Activated naive CD4-positive, alpha-beta T cell treated with anti-CD3 and anti-CD28 coated beads for 36 hours (primary cell): ENCODE measurements at places on chromosomes 2 and 18. TPM values are rescaled to one million over a fixed set of nuclear protein-coding genes. Genes with fewer than 3 reads are reported as not detected.

DNA sequence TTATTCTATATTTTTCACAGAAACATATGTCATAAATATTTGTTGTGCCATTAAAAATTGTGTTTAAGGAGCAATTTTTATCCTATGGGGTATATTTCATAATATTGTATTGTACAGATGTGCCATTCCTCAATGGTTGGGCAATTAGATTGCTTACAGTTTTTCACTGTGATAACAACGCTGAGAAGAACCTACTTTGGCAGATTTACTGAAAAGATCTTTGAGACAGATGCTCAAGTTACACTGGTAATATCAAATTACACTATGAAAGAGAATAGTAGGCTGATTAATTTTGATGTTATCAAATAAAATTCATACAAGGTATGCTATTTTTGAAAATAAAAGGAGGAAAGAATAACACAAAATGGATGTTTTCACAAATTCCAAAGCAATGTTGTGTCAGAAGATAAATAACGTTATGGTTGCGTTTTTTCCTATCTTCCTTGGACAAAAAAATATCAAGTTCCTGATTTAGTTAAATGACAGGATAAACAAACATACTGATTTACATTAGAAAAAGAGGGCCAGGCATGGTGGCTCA lies 335.1 kb upstream of the ZNF521 start:
- H3K36me3 ChIP-seq, result no peaks in the 10 kb centered on the region
- H3K4me1 ChIP-seq, result no peaks in the 10 kb centered on the region
- no peak overlapping the region for H3K4me3 ChIP-seq
- peaks cover 3% of the 10 kb centered on the region for H3K27me3 ChIP-seq

DNA sequence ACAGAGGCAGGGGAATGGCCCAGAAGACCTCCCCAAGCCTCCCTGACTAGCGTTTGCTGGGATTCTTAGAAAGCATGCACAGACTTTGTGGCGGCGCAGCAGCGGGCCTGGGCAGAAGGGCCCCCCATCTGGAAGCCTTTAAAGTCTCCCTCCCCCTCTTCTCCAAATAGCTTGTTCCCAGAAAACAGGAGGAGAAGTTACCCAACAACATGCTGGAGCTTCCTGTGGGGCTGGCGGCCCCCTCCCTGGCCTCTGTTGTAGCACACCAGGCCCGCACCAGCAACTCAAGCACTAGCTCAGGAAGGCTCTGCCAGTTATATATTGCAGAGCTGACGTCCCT lies 334.8 kb downstream of the DYSF start:
- H3K4me1 ChIP-seq, result no peaks in the 10 kb centered on the region
- H3K36me3 ChIP-seq, result no peaks in the 10 kb centered on the region
- no peak overlapping the region for H3K4me3 ChIP-seq
- no peak for DNase-seq
- H3K27ac ChIP-seq, result no peak overlapping the region

- no peak for DNase-seq
- H3K27ac ChIP-seq, result no peak overlapping the region
- H3K36me3 ChIP-seq, result no peaks in the 10 kb centered on the region
- no peaks in the 10 kb centered on the region for H3K4me1 ChIP-seq
- H3K27me3 ChIP-seq, result no peaks in the 10 kb centered on the region
These were observed 109.0 kb upstream of the MSH2 start for GRCh38 chr2:47293976-47294375.

The CFAP53 gene
- 0.43 TPM for total RNA-seq

DNA sequence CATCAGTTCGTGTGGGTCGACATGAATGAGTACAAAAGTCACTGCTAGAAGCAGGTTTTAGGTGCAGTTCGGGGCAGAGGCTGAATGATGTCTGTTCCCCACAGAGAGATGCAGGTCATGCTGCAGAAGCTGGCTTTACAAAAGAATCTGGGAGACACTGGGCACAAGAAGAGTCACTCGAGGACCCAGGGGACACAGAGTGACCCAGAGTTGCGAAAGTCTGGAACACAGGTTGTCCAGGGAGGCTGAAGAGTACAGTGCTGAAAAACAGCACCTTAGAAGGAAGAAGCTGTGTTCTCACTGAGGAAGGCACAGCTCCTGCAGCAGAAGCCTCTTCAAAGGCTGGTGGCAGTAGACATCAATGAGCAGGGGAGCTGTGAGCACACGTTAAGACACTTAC lies 14.8 kb downstream of the CACNB4 start:
- no peak overlapping the region for H3K4me3 ChIP-seq
- no peaks in the 10 kb centered on the region for H3K36me3 ChIP-seq
- no peak for DNase-seq
- H3K27ac ChIP-seq, result no peak overlapping the region
- H3K4me1 ChIP-seq, result no peaks in the 10 kb centered on the region

GRCh38 chr2:163673522-163673921 lies 62.3 kb downstream of the FIGN start:
- no peak for DNase-seq
- H3K36me3 ChIP-seq, result no peaks in the 10 kb centered on the region
- no peak overlapping the region for H3K4me3 ChIP-seq
- no peaks in the 10 kb centered on the region for H3K4me1 ChIP-seq

- DNase-seq, result no peak
- no peak overlapping the region for H3K4me3 ChIP-seq
- peaks cover 18% of the 10 kb centered on the region for H3K36me3 ChIP-seq
- H3K27me3 ChIP-seq, result no peaks in the 10 kb centered on the region
These were observed 26.7 kb downstream of the POLI start for GRCh38 chr18:54296062-54296461.

DNA sequence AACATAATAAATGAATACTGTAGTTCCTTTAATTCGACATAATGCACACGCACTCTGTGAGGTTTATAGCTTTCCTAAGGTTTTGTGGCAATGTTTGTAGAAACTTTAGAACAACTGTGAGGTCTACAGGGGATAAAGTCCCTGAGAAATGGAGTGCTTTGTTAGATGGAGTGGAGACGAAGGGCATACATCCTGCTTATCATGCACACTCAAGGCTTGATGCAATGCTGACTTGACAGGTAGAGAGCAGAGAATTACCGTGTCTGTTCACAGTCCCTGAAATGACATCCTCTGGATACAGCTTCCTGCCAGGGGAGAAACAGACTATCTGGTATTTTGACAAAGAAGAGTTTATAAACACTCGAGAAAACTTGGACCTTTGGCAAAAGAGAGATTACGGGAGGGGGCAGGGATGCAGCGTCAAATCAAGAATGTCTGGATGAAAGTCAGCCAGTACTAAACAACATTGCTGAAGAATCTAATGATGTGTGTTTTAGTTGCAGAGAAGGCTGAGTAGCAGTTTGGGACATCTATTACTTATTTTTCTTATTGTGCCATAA lies 766.9 kb upstream of the ZEB2 start:
- no peaks in the 10 kb centered on the region for H3K36me3 ChIP-seq
- no peaks in the 10 kb centered on the region for H3K4me1 ChIP-seq
- H3K27ac ChIP-seq, result no peak overlapping the region
- H3K4me3 ChIP-seq, result no peak overlapping the region

- peaks cover 2% of the 10 kb centered on the region for H3K27me3 ChIP-seq
- no peak overlapping the region for H3K4me3 ChIP-seq
- DNase-seq, result no peak
- no peak overlapping the region for H3K27ac ChIP-seq
- H3K36me3 ChIP-seq, result no peaks in the 10 kb centered on the region
These were observed 116.5 kb upstream of the SPATS2L start for GRCh38 chr2:200189964-200190363.

DNA sequence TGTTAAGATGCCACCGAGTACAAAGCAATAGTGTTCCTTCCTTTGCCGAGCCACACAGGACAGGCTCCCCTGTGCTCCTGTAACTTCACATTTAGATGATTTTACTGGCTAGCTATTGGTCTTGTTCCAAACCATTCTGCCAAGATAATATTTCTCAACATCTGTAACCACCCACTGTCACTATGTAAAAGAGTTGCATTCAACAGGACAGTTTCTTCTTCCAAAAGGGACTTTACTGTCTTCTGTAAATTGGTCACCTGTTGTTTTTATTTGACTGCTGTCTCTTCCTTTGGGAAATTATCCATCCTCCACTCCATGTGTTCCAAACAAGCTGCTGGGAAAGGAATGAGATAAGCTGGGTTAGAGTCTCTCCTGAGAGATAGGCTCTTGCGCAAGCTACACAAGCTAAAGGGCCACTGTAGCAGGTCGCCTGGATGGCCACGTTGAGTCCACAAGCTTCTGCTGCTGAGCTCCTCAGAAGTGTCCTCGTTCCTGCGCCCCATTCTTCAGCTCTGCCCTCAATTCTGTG lies 14.4 kb upstream of the BZW1 start:
- H3K27ac ChIP-seq, result no peak overlapping the region
- peaks cover 4% of the 10 kb centered on the region for H3K4me1 ChIP-seq
- no peaks in the 10 kb centered on the region for H3K27me3 ChIP-seq
- no peaks in the 10 kb centered on the region for H3K36me3 ChIP-seq
- H3K4me3 ChIP-seq, result no peak overlapping the region
- no peak for DNase-seq
